Adipose tissue (tissue), 3 donors: ENCODE measurements at places on chromosomes 12 and 14. TPM values are rescaled to one million over a fixed set of nuclear protein-coding genes. Genes with fewer than 3 reads are reported as not detected.

NID2 gene
- 21.7 TPM for polyA plus RNA-seq

CSRP2 gene
- polyA plus RNA-seq = 38.5 TPM

CRIP2 gene
- 294 TPM for polyA plus RNA-seq

ZC3H14 gene
- 22.7 TPM for polyA plus RNA-seq

GPR137C gene
- 0.48 TPM for polyA plus RNA-seq

LTBR gene
- 132 TPM for polyA plus RNA-seq

SDSL gene
- polyA plus RNA-seq = 9.9 TPM

RASAL1 gene
- polyA plus RNA-seq = 0.74 TPM

DHRS2 gene
- polyA plus RNA-seq = 1.3 TPM

KRT7 gene
- 18.1 TPM for polyA plus RNA-seq

CIDEB gene
- 10.6 TPM for polyA plus RNA-seq

PPHLN1 gene
- polyA plus RNA-seq = 12.5 TPM

SLC6A12 gene
- 0.34 TPM for polyA plus RNA-seq

TMEM233 gene
- polyA plus RNA-seq = 0.64 TPM

PRH2 gene
- polyA plus RNA-seq = not detected

CRIP1 gene
- 16.9 TPM for polyA plus RNA-seq

CHFR gene
- 12.8 TPM for polyA plus RNA-seq

CCDC197 gene
- polyA plus RNA-seq = not detected

IFT81 gene
- polyA plus RNA-seq = 2.0 TPM

SERPINA10 gene
- polyA plus RNA-seq = 0.07 TPM

ETV6 gene
- 7.7 TPM for polyA plus RNA-seq

GPHB5 gene
- polyA plus RNA-seq = not detected

ACACB gene
- 61.3 TPM for polyA plus RNA-seq

PLEKHG7 gene
- polyA plus RNA-seq = not detected

DDHD1 gene
- polyA plus RNA-seq = 1.5 TPM

BMP4 gene
- polyA plus RNA-seq = 2.3 TPM

P3H3 gene
- polyA plus RNA-seq = 7.4 TPM

DNAH10 gene
- polyA plus RNA-seq = 0.67 TPM

SCNN1A gene
- polyA plus RNA-seq = 5.0 TPM
